Ammon's horn (tissue), 1 donor: ENCODE measurements at places on chromosomes 5 and 9.

DNA sequence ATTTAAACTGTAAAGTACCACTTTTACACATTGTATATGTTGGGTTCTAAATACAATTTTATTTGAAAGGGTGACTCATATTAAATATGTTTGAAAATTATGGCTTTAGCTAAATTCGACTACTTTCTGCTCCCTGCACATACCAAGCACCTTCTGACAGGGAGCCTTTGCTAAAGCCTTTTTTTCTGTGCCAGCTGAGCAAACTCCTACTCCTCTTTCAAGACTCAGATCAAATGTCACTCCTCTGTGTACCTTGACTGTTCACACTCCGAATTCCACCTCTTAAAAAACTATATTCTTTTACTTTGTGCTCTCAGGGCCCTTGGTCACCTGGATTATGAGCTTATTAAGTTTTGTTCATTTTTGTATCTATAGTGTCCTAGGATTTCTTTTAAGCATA is 6.5 kb upstream of the OXCT1 start:
- no peak for DNase-seq

- no peak for DNase-seq
Observed at GRCh38 chr5:59128646-59129290, 545.9 kb downstream of the RAB3C start.

DNA sequence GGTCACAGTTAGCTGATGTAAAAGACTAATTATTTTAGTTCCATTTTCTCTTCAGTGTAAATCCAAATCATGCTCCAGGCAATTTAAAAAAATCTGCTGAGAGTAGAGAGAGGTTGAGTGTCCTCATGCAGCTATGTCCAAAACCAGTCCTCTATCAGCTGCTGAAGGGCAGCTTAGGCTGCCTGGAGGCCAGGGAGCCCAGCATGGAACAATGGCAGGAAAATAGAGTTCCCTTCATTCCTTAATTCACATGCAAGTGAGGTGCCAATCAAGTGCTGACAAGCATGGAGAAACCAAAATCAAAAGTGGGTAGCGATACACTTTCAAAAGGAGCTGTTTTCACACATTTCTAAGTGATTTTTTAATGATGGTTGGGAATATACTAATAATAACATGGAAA is 78.3 kb upstream of the POU5F2 start:
- DNase-seq: no peak

DNA sequence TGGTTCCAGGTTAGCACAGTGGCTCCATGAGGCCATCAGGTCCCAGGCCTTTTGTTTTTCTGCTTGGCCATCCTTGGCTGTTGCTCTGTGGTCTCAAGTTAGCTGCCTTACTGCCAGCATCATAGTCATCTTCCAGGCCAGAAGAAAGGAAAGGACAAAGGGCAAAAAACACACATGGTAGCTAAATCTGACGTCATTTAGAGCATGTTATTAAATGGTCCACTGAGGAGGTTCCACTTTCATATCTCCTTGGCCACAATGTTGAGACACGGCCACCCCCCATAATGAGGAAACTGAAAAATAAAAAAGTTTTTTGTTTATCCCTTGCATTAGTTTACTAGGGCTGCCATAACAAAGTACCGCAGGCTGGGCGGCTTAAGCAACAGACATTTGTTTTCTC is 106.4 kb upstream of the NIPBL start:
- DNase-seq: no peak

- DNase-seq: no peak
Observed at GRCh38 chr5:91119981-91120850, 262.9 kb downstream of the ARRDC3 start.

DNA sequence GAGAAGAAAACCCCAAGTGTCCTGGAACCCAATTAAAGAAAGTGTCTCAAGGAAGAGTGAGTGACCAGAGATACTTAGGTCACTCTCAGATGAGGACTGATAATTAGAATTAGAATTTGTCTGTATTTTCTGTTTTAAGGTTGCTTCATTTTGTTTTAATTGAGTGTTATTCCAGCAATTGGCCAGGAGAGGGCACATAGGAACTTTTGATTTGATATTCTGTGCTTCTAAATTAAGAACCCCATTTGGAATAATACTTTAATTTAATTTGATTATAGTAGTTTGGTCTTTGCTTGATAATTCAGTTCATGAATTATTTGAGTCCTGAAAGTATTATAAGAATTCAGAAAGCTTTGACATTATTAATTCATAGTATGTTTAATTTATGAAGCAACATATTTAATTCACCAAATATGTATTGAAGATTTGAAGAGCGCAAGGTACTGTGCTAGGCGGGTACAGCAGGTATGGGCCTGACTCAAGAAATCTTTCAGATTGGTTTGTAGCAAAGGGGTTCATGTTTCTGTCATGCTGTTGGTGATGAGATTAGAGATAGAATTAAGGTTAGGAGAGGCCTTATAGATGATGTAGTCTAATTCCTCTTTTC is 4.9 kb downstream of the MRPL22 start:
- peak; percentile 27 for DNase-seq

DNA sequence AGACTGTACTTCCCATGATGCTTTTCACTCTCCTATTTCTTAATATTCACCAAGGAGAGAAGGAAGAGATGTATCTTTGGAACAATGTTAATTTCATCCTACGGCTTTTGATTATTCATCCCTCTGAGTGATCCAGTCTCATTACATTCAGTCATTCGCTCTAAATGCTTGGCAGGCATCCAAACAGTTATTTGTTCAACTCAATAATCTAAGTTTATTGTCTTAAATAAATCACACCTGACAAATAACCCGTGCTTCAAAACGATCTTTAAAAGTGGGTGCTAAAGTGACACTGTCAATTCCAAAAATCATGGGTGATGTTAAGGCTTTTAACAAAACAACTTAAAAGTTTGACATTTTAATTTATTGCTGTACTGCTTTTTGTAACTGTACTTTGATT is 233.1 kb downstream of the RASEF start:
- DNase-seq: no peak

DNA sequence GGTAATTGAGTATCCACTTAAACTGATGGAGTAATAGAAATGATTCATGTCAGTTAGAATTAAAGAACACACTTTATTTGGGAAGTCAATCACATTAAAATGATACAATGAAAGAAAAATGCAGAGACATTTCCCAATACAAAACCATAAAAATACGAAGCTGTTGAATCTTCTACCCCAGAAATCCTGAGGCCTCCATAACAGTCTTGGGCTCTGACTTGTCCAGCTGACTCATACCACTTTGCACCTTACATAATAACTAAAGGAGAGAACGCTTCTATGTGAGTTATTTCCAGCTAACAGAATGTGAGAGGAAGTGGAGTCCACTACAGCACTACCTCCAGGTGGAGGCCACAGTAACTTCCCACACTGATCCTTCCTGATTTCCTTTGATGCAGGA is 305.0 kb downstream of the MRPS30 start:
- no peak for DNase-seq

- no peak for DNase-seq
Observed at GRCh38 chr5:132895719-132896305, 22.3 kb downstream of the LEAP2 start.

DNA sequence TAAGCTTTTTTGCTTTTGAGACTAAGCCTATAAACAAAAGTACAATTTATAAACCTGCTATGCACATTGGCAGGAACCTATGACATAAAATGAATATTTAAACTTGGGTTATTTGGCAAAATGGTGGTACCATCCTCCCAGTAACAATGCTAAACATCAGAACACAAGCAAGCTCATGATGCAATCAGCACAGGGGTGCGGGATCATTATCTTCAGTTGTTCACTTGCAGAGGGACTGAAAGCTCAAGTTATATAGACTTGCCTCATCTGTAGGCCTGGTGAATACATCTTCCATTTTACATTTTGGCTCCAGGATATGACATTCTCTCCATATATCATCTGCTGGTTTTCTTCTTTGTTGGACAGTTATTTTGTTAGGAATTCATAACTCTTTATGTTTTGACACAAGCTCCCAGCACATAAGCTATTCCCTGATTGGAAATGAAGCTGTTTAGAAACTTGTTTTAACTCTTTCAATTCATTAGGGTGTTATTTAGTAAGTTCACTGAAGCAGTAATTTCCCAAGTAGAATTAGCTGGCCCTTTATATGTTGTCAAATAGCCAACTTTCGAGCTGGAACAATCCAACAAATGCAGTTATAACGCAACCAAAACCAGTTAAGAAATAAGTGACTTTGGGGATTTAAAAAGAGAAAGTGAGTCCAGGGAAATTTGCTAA is 124.7 kb upstream of the LIFR start:
- DNase-seq: no peak
